ENCODE measurements at places on chromosomes 1 and 21.
A peak's percentile ranks its signal among the peaks of the same experiment; 100 is the strongest.

GRCh38 chr1:111699268-111699667, 39.9 kb downstream of the INKA2 start:
- DNase-seq = no peak

GRCh38 chr1:234988536-234988935, 140.1 kb downstream of the TOMM20 start:
- no peak for DNase-seq

DNA sequence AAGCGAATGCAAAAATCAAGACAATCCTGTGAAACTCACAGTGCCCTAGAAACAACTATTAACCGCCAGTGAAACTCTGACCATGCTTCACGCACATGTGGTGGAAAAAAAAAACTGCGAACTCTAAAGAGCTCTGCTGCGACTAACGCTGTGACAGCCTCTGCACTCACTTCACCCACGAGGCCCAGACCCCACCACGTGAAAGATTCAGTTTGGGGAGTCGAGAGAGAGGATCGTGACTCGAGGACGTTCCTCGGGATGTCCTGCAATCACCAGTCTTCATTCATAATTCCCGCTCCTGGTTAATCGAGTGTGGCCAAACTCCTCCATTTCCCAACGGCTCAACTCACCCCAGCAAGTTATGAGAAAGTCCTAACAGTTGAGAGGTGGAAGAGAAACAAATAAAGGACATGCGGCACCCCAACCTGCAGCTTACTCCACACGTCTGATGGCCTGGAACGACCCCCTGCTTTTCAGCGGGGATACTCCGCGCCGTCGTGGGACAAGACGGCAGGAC, 1.1 kb downstream of the SERBP1 start:
- DNase-seq = no peak

- DNase-seq = no peak
Measured at GRCh38 chr1:150536836-150537731, 12.1 kb upstream of the ADAMTSL4 start.

GRCh38 chr1:241292973-241293372, 64.0 kb downstream of the RGS7 start:
- DNase-seq = no peak

GRCh38 chr1:8814865-8815264, 2.6 kb downstream of the RERE start:
- DNase-seq = no peak

DNA sequence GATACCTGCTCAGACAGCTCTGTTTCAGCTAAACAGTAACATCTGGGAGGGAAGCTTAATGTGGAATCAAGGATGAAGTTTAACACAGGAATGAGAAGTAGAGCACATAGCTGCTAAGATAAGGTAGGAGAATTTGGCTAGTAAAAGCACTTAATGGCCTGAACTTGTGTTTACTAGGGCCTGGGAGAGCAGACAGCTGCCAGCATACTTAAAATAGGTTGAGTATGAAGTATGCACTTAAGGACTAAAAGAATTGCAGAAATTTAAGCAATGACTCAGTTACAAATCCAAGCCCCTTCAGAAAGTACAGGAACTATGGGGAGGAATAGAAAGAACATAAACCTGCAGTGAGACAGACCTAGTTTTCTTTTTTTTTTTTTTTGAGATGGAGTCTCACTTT, 53.0 kb downstream of the BACH1 start:
- DNase-seq = no peak

GRCh38 chr21:7957713-7958064, 2563.7 kb upstream of the TPTE start:
- DNase-seq = no peak

GRCh38 chr1:2313651-2314261, 77.6 kb downstream of the MORN1 start:
- no peak for DNase-seq

- no peak for DNase-seq
Measured at GRCh38 chr1:69738458-69739250, 170.9 kb downstream of the LRRC7 start.

- DNase-seq = no peak
Measured at GRCh38 chr1:61337981-61338848, 255.9 kb downstream of the NFIA start.

- no peak for DNase-seq
Measured at GRCh38 chr21:29186246-29186645, 55.8 kb downstream of the MAP3K7CL start.

DNA sequence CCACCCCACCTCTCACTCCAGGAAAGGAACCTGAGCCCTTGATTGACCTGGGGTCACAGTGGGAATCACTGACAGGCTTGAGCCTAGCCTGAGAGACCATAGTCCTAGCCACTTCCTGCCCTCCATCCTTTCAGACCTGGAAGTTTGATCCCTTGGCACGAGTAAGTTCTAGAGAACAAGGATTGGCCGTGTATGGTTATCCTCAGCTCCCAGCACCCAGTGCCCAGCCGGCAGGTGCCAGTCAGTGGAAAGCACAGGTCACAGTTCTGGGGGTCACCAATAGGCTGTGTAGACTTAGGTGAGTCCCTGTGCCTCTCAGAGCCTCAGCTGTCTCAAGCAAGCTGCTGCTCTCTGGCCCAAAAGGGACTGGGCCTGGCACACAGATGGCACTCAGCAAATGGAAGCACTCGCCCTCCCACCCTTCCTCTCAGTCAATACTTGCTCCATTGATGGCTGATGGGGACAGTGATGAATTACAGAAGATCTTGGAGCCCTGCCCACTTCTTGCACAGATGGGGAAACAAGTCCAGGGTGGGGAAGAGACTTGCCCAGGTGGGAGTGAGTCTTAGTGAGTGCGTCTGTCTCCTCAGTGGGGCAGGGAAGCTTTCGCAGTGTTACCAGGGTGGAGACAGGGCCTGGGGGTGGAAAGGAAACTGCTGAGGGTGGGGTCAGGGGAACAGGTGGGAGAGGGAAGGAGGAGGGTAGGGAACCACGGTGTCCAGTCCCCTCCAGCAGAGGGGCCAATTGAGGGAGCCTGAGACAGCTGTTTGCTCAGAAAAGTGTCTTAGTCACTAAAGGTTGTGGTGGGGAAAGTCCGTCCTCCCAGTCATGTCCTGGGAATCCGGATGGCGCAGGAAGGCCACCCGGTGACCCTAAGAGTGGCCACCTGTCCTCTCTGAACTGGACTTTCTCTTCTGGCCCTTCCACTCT, 2.6 kb upstream of the KCNQ4 start:
- DNase-seq = no peak

GRCh38 chr1:209655411-209656231, 3.4 kb upstream of the LAMB3 start:
- DNase-seq = no peak

GRCh38 chr1:67135354-67135753, 584 bp upstream of the C1orf141 start:
- DNase-seq = no peak

GRCh38 chr1:85838238-85838637, 130.0 kb upstream of the ZNHIT6 start:
- DNase-seq = no peak

- no peak for DNase-seq
Measured at GRCh38 chr1:196131691-196132090, 476.5 kb downstream of the KCNT2 start.

DNA sequence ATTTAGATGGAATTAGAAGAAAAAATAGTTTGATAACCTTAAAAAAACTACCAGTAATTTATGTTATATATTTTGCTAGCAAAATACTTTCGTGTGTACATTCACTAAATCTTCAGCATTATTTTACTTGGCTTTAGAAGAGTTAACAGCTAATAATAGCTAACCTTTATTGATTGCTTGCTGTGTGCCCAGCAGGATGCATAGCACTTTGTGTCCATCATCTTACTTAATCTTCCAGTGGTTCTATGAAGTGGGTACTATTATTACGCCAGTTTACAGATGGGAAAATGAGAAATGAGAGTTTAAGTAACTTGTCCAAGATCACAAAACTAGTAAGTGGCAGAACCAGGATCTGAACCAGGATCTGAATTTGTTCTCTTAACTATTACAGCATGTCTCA, 41.7 kb upstream of the GPR25 start:
- DNase-seq = no peak

DNA sequence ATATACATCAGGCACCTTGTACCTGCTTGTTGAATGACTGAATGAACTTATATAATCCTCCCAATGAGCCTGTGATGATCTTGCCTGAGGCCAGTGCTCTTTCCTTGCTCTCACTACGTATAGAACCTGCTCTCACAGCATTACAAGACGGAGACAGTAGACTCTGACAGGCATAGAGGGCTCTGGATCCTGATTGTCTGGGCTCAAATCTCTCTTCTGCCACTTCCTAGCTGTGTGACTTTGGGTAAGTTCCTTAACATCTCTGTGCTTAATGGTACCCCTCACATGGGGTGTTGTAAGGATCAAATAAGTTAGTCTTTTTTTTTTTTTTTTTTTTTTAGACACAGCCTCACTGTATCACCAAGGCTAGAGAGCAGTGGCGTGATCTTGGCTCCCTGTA, 4.2 kb upstream of the MAN1C1 start:
- DNase-seq = no peak

GRCh38 chr1:156481527-156481926, 19.0 kb downstream of the MEF2D start:
- no peak for DNase-seq

DNA sequence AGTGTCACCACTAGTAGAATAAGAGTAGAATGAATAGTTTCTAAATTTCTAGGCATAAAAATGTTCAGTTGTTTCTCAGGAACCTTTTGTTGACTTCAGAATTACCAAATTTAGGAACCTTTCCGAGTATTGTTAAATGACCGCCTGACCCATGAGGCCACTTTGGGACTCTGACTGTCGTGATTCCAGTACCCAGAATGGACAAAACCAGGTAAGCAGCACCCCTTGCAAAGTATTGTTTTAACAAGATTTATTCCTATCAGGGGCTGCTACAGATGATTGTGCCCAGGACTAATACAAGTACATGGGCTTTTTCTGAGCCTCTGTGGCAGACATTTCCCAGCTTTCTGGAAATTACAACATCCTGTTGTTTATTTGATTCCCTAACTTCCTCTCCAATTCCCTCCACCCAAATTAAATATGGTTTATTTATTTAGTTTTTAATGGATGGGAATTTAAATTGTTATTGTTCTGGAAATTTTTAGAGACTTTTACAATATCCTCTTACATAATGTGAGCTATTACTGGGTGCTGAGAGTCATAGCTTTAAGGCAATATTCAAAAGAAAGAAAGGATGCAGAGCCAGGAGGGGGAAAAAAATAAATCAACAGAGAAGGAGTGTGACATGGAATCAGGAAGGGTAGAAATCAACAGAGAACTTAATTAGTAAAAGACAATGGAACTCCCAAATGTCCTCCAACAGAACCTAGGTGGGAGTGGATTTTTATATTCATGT, 37.4 kb upstream of the NTPCR start:
- no peak for DNase-seq

DNA sequence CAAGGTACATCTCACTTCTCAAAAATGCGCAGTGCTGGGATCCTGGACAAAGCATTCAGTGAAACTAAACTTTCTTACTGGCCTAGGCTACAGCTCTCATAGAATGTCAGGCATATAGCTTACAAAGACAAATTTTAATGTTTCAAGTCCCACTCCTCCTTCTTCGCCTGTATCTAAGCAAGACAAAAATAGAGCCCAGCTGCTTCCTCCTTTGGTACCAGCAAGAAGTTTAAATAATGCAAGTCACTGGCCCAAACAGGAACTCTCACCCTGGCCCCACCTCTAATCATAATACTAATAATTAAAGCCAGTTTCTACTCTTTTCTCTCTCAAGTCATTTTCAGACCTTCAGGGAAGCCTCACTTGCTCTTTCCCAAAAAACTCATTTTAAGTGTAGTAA, 1267.9 kb downstream of the MRPL39 start:
- no peak for DNase-seq

DNA sequence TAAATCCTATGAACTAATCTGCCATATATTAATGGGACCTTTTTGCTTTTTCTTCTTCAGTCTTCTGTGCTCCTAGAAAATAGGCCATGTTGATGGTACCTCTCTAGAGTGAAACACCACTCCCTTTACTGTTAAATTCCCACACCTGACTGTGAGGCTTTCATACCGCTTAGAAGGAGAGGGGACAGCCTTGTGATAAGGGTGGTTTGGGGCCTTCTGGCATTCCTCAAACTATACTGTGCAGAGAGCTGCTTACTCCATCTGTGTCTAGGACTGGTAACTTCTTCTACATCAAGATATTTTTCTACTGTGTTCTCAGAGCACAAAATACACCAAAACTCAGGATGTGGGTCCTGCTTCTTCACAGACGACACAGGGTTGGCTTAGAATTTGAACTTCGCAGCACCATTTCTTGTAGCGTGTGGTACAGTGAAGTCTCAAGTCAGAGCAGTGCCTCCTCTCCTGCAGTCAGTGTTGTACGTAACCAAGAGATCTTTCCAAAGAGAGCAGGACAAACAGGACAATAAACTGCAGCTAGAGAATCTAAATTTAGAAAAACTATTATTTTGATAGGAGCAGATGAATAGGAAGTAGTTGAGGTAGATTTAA, 43.8 kb downstream of the MACO1 start:
- no peak for DNase-seq

DNA sequence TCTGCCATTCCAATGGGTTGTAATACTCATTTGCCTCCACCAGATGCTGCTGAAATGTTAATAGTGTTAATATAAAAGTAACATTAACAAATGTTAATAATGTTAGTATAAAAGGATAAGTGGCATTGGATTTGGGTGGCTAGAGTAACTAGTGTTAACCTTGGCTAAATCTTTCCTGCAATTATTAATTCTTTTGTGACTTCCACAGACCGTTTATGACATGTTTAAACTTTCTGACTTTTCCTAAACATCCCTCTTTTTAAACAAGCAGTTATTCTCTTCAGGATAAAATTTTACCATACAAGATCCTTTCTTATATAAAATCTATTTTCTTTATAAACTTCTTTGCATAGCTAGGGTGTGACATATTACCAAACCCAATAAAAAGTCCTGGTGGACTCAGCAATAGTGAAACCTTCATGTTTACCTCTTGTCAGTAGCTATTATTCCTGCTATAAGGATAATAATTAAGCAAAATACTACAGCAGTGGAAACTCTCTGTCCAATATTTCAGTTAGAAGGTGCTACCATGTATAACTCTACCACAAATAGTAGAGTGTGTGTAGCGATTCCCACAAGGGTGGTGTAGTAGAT, 41.5 kb downstream of the CCDC30 start:
- DNase-seq = no peak

DNA sequence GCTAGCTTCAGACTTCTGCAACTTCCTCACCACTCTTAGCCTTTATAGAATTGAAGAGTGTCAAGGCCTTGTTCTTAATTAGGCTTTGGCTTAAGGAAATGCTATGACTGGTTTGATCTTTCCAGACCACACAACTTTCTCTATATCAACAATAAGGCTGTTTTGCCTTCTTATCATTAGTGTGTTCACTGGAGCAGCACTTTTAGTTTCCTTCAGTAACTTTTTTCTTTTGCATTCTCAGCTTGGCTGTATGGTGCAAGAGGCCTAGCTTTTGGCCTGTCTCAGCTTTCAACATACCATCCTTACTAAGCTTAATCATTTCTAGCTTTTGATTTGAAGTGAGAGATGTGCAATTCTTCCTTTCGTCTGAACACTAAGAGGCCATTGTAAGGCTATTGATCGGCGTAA, 8.6 kb downstream of the PRKACB start:
- DNase-seq = no peak

GRCh38 chr1:21534674-21535378, 25.6 kb downstream of the ALPL start:
- peak; percentile 10 for DNase-seq
